ENCODE measurements at places on chromosomes 6 and 20. TPM values are rescaled to one million over a fixed set of nuclear protein-coding genes. Genes with fewer than 3 reads are reported as not detected.

GRCh38 chr6:41122918-41123317 is 31.2 kb downstream of the TREML1 start:
- DNase-seq: no peak

GRCh38 chr6:170081556-170081955 is 209.3 kb downstream of the DLL1 start:
- no peak for DNase-seq

GRCh38 chr6:144999127-144999526 is 714.0 kb downstream of the UTRN start:
- DNase-seq: no peak

DNA sequence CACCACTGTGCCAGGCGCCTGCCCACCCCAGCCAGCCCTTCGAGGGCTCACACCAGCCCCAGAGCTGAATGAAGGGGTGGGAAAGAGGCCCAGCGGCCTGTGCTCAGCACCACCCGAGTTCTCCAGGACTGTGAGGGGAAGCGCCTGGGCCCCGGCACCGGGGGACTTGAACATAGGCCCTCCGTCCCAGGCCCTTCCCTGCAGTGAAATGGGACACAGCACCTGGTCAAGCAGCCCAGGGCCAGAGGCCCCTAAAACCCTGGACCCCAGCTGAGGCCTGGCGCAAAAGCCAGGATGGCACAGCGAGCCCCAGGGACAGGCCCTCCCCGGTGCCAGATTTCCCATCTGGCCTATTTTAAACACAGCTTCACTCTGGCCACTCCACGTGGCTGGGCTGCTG is 4.0 kb downstream of the KCNQ2 start:
- DNase-seq: no peak

DNA sequence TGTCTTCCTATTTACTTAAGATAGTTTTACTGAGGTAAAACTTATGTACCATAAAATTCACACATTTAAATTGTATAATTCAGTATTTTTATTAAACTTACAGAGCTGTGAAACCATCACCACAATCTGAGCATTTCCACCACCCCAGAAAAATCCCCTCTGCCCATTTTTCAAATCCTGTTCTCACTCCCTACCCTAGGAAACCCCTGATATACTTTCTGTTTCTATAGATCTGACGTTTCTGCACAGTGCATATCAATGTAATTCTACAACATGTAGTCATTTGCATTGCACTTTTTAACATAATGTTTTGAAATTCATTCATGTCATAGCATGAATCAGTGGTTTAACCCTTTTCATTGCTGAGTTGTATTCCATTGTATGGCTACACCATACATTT is 96.7 kb upstream of the OPRM1 start:
- no peak for DNase-seq

DNA sequence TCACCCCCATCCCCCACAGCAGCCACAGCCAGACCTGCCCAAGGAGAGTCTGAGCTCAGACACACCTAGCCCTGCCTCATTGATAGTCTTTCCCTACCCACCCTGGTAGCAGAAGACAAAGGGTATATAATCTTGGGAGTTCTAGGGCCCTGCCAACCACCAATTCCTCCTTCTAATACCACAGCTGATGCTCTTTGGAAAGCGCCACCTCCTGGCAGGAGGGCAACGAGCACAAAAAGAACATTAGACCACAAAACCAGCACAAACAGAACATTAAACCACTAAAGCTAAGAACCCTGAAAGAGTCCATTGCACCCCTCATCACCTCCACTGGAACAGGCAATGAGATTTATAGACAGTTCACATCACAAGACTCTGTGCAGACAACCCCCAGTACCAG is 195.8 kb upstream of the FUT9 start:
- no peak for DNase-seq

GRCh38 chr6:40894962-40895799 is 143.8 kb downstream of the UNC5CL start:
- peak; percentile 74 for DNase-seq

- DNase-seq: peak; percentile 80
Observed at GRCh38 chr6:43833223-43833995, 63.4 kb downstream of the VEGFA start.

GRCh38 chr20:50691573-50692551 is 520 bp upstream of the RIPOR3 start:
- DNase-seq: no peak

GRCh38 chr20:58870293-58871014 is 17.9 kb downstream of the GNAS start:
- DNase-seq: peak; percentile 91

DNA sequence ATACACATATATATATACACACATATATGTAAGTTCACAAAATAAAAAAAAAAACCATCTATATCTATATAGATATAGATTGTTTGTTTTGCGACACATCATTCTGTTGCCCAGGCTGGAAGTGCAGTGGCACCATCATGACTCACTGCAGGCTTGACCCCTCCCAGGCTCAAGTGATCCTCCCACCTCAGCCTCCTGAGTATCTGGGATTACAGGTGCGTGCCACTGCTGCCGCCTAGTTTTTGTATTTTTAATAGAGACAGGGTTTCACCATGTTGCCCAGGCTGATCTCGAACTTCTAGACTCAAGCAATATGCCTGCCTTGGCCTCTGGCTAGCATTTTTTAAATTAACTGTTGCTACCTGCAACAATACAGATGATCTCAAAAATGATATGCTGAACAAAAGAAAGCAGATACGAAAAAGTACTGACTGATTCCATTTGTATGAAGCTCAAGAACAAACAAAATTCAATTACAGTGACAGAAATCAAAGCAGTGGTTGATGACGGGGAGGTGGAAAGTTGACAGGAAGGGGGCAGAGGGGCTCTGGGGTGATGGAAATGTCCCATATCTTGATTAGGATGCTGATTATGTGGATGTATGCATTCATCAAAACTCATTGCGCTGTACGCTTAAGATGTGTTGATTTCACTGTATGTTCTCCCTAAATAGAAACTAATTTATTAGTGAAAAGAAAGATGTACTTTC is 49.6 kb downstream of the ATXN1 start:
- peak; percentile 69 for DNase-seq

- DNase-seq: no peak
Observed at GRCh38 chr6:45571159-45571558, 193.4 kb upstream of the SUPT3H start.

GRCh38 chr6:152563177-152563576 is 74.0 kb downstream of the SYNE1 start:
- no peak for DNase-seq

- no peak for DNase-seq
Observed at GRCh38 chr20:18041462-18041861, 16.3 kb downstream of the OVOL2 start.

- DNase-seq: no peak
Observed at GRCh38 chr20:36824142-36824940, 50.8 kb upstream of the DSN1 start.

DNA sequence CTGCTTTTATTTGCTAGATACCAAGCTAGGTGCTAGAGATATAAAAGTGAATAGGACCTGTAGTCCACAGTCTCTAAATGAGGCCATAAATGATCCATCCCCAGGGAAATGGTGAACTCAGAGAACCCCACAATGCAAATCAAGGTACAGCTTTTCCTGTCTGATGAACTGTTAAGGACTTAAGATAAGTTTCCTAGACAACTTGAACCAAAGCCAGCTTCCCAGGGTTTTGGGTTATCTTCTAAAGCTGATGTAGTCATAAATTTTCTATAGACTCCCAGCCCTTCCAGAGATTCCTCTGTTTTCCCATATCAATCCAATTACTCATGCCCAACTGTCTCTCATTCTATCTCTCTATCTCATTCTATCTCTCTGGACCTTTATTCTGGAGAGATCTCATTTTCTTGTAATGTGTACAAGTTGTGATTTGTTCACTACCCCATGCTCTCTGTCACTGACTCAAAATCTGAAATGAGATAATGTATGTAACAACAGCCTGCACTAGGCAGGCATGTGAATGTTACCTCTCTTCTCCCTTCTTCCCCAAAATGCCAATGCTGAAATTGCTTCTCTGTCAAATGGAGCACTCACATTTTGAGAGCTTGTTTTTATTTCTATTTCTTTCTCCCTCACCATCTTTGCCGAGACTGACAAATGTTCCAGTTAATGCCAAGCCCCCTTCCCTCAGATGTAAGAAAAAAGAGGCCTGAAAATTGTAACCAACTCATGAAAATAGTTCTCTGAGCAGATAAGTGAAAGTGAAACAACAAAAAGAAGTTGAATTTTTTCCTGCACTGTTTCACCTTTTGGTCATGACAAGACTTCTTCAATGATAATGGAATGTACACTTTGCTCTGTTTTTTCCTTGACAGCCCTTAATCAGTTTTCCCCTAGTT is 279.9 kb downstream of the SLC35F1 start:
- DNase-seq: no peak

- DNase-seq: no peak
Observed at GRCh38 chr6:26029857-26030653, 57.2 kb upstream of the HFE start.

Gene TMEM217
- total RNA-seq: 0.99 TPM

Gene APMAP
- total RNA-seq: 30.7 TPM

Gene FAM83B
- total RNA-seq: 22.2 TPM

Gene BTN2A1
- total RNA-seq: 29.4 TPM

Data from Calu3 (cell line).